LoVo (cell line): ENCODE measurements at places on chromosomes 6 and 20.

DNA sequence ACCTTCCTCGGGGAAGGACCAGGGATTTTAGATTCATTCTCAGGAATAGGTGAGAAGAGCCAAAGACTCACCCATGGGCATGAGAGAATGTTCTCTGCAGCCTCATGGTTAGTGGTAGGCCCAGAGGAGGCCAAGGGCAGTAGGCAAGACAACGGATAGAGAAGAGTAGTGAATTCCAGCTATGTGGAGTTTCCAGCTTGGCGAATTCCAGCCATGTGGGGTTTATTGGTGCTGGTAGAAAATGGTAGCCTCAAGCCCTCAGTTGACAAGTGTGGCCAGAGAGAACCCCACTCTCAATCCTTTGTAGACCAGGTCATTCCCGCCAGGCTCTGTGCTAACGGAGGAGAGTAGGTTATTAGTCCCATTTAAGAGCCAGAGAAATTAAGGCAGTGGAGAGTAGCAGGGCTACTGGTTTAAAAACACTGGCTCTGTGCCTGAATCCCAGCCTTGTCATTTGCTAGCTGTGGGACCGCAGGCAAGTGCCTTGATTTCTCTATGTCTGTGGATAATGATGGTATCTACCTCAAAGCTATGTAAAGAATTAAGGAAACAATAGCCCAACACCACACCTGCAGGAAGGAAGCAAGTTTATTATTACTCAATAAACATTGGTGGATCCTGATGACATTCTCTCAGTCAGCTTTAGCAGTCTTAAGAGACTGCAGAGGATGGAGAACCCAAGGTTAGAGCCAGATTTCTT lies 2.0 kb upstream of the SLC9A8 start:
- DNase-seq = no peak

- DNase-seq = no peak
These were observed 167.1 kb downstream of the KIF6 start for GRCh38 chr6:39558079-39558478.

GRCh38 chr6:28657769-28658465 lies 132.2 kb downstream of the GPX5 start:
- DNase-seq = peak; percentile 57

- peak; percentile 32 for DNase-seq
These were observed 323.2 kb downstream of the ADGRB3 start for GRCh38 chr6:68958327-68958726.

GRCh38 chr6:107697682-107698081 lies 126.4 kb downstream of the SCML4 start:
- no peak for DNase-seq

GRCh38 chr6:52312461-52312860 lies 27.9 kb upstream of the MCM3 start:
- DNase-seq = no peak

DNA sequence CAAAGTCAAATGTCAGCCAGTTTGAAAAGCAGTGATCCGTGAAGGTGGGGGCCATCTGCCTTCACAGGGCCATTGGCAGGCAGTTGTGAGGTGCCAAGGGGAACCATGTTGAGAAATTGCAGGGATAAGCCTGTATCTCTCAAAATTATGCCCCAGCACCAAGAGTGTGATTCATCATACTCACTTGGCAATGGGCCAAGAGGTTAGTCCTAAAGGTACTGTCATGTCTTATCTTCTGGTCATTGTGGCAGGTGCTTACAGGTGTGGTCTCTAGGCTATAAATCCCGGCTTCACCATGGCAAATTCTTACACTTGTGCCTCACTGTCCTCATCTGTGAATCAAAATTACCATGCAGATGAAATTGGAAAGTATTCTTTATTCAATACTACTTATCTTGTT lies 150.7 kb upstream of the LAMP5 start:
- DNase-seq = peak; percentile 64

- no peak for DNase-seq
These were observed 47.2 kb downstream of the BACH2 start for GRCh38 chr6:90249458-90249857.

GRCh38 chr20:40993794-40994540 lies 34.7 kb upstream of the TOP1 start:
- no peak for DNase-seq

DNA sequence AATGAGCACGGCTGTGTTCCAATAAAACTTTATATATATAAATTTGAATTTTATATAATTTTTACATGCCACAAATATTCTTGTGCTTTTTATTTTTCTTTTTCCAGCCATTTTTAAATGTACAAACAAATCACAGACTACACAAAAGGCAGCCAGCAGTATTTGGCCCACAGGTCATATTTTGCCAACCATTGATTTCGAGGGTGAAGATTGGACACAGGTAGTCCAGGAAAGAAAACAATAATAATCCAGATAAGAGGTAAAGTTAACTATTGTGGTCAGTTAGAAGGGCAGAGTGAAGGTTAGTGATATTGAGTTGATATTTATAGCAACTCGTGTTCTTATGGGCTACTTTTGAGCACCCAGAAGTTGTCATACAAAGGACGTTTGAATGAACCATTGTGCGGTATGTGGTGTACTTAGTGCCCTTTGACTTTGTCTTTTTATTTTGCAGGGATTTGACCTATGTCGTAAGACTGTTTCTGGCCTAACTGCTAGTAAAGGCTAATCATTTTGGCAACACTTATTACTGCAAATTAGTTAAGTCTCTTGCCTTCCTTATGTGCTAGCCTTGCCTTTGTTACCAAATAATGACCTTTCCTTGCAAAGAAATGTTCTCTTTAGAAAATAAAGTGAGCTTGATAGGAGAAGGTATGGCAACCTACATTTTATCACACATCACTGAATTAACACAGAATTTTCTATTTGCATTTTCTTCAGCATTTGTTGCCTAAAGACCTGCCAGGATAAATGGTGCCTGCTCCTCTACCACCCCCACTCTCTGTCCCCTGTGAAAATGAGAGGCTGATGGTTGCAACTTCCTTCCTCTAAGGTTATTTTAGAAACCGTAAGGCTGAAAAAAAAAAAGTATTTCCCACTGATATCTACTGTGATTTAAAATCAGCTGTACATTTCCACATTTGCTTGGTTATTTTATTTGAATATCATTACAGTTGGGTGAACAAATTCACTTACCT lies 493.9 kb upstream of the SOX4 start:
- no peak for DNase-seq

DNA sequence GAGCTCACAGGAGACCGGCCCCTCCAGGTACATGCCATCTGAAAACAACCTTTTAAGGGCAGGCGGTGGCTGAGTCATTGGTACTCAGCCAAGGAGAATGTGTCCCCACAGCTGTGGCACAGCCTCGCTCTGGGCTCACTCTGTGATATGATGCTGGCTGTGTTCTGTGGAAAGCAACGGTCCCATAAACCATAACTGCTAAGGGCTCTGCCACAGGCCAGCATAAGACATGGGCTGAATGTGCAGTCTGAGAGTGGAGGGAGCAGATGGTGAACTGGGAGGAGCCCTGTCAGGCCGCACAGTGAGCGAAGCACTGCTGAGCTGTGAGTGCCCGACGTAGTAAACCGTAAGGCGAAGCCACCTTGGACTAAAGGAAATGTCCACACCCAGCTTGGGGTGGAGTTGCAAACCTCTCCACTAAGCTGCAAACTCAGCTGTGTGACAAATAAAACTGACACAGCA lies 375.8 kb downstream of the THBS2 start:
- peak; percentile 38 for DNase-seq

DNA sequence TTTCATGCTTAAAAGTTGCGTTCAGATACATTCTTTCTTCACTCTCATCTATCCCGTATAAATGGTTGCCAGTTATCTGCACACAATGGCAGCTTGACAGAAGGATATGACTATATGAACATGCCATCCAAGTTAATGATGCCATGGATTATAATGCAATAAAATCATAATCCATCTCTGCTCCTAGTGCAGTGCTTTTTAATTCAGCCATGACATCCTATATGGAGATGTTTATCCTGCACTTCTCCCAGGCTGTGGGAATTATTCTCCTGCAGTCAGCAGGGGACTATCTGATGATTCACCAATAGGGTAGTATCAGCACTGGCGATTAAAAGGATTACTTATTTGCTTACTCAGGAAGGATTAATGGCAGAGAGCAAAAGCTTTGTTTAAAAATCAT lies 273.8 kb downstream of the SAMD5 start:
- DNase-seq = no peak

DNA sequence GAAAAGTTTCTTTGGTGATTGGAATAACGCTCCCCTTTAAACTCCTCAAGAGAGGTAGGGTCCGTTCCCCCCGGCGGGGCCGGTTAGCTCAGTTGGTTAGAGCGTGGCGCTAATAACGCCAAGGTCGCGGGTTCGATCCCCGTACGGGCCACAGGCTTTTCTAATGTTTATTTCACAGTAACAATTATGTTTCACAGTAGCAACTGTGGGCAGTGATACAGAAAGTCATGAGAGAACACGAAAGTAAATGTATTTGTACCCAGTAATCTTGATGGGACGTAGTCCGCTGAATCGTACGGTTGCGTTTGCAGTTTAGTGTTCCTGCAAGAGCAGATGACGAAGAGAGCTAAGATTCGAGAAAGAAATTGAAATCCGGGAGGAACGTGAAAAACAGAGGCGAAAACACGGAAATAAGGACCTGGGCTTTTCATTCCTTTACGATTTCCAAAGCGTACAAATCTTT lies 505.5 kb downstream of the PRIM2 start:
- DNase-seq = no peak

DNA sequence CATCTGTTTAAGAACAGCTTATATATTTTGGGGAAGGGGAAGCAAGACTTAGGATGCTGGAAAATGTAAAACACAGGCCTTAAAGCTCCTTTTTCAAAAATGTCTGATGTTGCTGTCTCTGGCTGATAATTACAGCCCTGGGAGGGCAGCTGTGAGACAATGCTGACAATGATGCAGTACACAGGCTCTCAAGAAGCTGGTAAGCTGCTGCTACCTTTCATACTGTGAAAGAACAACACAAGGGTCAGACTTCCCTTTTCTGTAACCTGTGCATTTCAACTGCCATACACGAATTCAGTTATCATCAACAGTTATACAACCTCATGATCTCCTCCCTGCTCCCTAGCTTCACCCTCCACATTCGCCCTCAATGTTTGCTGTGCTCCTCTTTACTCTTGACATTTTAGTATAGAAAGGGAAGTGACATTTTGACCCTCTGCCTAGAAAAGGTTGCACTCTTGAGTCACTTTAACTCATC lies 25.2 kb downstream of the MAP7 start:
- no peak for DNase-seq

DNA sequence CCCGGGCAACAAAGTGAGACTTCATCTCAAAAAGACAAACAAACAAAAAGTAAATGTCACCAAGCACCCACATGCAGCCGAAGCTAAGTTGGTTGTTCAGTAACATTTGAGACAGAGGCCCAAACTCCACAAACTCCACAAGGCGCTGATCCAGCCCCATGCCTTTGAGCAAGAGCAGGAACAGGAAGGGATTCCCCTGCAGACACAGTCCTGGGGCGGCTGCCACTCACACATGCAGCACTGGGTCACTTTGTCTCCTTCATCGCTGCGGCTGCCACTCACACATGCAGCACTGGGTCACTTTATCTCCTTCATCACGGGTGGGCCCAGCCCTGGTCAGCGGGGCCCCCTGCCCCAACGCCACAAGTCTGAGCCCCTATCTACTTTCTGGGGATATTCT lies 246.9 kb upstream of the RREB1 start:
- no peak for DNase-seq

GRCh38 chr6:123091091-123091895 lies 95.3 kb downstream of the CLVS2 start:
- DNase-seq = peak; percentile 1

- DNase-seq = no peak
These were observed 11.7 kb upstream of the GOPC start for GRCh38 chr6:117613920-117614560.

DNA sequence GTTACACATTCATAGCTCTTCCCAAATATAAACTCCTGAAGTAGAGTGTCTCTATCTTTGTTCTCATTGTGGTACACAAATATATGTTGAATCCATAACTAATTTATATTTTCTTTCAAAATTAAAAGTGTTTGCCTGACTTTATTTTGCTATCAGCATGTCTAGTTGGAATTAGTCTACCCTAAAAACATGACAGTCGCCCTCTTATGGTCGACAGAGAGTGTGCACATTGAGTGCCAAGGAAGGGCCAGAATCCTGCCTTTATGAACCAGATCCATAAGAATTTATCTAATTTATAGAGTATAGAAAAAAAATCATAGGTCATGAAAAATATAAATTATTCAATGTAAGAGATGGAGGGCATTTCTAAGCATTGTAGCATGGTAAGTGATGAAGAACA lies 12.3 kb upstream of the DEFB112 start:
- no peak for DNase-seq

DNA sequence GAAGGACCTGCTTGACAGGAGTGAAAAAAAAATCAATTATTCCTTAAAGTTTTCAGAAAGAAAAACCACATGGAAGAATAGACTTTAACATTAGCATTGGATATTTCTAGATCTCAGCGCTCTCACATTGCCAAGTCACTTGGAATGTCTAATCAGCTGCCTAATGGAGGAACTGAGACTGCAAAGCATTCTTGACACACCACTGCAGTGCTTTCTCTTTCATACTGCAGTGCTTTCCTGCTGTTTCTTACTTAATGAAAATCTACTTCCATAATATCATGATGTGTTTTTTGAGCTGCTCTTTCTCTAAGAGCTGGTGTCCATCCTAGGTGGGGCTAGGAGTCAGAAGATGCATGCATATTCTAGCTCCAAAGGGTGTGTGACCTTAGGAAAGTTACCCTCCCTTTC lies 20.4 kb upstream of the MCM3 start:
- no peak for DNase-seq

DNA sequence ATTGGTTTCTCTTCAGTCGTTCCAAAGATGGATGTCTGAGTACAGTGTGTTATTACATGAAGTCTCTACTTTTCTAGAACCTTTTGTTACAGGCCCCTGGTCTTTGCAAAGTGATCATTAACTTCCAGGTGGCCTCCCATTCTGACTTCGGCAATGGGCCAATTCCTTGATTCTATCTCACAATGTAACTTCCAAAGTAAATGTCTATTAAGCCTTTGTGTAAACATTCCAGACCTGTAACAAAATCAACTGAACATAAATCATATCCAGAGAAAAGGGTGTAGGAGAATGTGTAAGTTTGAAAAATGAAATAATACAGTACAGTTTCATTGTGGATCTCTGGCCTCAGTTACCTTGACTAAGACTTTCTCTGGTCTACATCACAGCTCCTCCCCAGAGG lies 187.8 kb upstream of the JAG1 start:
- peak; percentile 70 for DNase-seq

DNA sequence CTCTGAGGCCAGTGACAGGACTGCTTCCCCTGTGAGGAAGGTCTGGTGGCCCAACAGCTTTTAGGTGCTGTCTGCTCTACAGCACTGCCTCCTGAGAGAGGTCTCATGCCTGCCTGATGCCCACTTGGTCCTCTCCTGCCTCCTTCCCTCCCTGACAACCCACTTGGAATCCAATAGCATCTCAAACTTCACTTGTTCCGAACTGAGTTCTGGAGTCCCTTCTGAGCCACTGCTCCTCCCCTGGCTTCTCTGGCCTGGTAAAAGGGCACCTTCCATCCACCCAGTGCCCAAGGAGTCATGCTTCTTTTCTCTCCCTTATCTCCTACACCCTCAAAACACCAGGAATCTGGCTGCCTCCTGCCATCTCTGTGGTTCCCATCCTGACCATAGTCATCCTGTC lies 1.9 kb downstream of the MAVS start:
- DNase-seq = no peak
